ENCODE measurements at places on chromosomes 11 and 22.

DNA sequence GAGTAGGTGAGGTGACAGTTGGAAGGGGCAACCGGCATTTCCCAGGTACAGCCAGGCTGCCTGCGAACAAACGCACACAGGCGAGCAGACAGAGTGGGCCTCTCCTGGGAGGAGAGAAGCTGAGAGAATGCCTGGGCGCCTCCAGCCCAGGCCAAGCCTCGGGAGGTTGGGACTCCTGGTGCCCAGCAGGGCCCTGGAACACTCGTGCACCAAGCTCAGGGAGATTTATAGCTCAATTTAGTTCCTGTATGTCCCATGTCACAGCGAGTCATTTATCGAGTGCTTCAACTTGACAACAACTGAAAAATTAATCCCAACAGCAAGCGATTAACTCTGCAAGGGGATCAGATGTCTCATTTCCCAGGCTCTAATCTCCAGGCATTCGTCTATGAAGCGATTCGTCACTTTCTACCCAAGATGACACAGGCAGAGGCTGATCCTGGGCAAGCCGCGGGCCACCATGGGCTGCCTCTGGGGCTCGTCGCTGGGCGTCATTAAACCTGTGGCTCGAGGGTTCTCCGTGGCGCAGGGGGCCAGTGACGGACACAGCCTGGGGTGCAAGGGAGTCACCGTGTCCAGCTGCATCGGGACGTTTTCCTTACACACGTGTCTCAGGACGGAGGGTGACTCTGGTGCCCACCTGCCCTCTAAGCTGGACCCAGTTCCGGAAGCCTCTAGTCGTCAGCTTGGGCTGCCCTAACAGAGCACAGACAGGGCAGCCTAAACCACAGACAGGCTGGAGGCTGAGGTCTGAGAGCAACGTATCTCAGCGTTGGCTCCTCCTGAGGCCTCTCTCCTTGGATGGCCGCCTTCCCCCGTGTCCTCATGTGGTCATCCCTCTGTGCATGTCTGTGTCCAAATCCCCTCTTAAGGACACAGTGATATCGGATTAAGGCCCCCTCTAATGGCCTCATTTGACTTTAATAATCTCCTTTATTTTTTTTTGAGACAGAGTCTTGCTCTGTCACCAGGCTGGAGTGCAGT, 154.1 kb downstream of the CTTN start:
- no peak for DNase-seq

DNA sequence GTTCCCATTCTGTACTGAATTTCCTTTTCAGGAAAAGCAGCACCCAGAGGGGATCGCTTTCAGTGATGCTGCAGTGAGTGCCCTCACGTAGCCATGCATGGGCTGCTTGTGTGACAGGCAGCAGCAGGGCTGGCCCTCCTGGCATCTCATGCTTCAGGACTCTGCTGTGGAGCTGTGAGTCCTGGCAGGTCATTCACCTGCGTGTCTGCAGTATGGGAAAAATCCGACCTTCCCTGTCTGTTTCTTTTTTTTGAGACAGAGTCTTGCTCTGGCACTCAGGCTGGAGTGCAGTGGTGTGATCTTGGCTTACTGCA, 13.4 kb downstream of the GLB1L2 start:
- no peak for DNase-seq

DNA sequence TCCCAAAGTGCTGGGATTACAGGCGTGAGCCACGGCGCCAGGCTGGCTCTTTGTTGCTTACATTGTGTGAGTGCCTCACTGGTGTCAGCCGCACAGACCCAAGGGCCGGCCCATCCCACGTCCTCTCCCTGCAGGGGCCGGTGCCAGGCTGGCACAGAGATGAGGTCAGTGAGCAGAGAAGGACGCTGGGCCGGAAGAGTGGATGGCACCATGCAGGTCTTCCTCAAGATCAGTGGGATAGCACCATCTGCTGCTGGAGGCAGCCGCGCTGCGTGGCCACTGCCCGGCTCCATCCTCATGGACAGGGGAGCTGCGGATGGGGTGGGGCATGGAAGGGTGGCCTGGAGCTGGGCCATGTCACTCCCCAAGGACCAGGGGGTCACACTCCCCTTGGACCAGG, 22.0 kb upstream of the FGF4 start:
- DNase-seq: no peak

DNA sequence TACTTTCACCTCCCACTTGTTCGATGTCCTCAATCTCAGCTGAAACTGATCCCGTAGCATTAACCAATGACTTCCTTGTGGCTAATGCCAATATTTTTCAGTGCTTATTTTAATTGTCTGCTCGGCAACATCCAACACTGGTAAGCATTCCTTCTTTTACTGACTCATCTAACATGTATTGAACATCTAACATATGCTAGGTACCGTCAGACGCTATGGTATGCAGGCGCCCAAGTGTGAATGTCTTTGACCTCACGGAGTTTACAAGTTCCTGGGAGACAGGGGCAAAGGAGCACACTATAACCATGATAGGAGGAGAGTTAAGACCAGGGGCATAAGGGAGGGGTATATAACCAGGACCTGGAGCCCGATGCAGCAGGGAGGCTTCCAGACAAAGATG, 1.7 kb downstream of the BRMS1 start:
- no peak for DNase-seq

- no peak for DNase-seq
Measured at GRCh38 chr11:130673698-130674097, 225.3 kb downstream of the ADAMTS15 start.

- DNase-seq: no peak
Measured at GRCh38 chr11:47592251-47592650, 2.0 kb downstream of the C1QTNF4 start.

All from NK-92 treated with Interleukin-12 subunit alpha and Interleukin-12 subunit beta, amount 100 ng/mL, for 24 hours (cell line).